ENCODE measurements at places on chromosomes 6 and 20.

GRCh38 chr6:7680393-7681075 lies 45.4 kb upstream of the BMP6 start:
- no peak for DNase-seq

DNA sequence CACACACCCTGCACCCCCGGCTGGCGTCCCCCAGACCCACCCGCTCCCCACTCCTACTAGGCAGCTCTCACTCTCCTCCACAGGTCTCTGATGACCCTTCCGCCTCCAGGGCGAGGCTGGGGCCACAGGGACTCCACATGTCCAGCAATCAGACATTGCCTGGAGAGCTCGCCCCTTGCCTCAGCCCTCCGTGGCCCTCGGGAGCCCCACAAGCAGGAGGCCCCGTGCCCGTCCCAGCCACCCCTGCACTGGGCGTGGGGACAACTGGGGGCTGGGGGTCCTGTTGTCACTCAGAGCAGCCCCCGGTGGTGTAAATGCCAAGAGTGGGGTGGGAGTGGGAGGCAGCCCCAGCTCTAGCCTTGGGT lies 1.5 kb downstream of the COL20A1 start:
- DNase-seq = no peak

DNA sequence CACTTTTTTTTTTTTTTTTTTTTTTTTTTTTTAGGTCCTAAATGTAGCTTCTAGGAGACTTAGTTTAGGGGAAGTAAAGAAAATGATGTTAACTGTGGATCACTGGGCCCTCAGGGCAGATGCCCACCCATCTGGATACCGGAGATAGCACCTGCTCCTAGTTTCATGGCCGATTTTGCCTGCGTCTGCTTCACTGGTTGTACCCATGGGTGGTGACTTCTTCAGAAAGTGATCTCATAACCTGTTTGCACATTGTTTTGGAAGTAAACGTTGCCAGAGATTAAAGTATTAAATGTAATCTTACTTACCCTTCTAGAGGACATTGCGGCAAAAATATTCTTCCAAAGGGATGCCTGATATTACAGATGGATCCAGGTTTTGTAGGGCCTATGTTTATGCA lies 79.8 kb upstream of the SGK1 start:
- no peak for DNase-seq

- no peak for DNase-seq
Observed at GRCh38 chr20:10853176-10853575, 179.4 kb upstream of the JAG1 start.

DNA sequence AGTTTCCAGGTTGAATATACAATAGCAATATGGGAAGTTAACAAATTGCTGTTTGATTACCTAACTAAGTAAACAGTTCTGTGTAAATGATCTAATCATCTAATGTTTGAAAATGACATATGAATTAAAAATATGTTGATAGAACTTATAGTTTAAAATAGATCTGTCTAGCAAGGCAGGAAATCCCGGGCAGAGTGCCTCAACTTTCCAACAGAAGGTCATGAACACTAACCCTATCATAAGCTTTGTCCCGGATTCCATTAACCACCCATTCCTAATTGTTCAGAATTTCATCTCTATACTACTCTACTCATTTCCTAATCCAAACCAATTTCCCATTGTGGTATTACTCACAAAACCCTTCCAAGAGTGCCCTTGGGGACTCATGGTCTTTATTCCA lies 10.2 kb downstream of the TAAR1 start:
- no peak for DNase-seq

DNA sequence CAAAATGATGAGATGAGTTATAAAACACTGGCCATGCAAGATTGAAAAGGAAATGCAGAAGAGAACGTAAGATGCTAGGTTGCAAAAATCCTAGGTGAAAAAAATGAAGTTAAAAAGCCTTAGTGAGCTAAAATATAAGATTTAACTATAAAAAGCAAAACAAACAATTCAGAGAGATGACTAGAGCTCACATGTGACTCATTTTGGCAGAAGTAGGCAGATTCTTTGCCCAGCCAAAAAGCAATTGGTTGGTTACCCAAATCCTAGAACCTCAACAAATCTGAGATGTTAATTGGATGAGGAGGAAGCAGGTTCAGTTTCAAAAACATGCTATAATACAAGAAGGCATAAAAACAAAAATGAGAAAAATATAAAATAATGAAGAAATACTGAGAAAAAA lies 249.1 kb downstream of the OGFRL1 start:
- no peak for DNase-seq

- peak; percentile 14 for DNase-seq
Observed at GRCh38 chr20:57811374-57812020, 101.7 kb upstream of the PMEPA1 start.

DNA sequence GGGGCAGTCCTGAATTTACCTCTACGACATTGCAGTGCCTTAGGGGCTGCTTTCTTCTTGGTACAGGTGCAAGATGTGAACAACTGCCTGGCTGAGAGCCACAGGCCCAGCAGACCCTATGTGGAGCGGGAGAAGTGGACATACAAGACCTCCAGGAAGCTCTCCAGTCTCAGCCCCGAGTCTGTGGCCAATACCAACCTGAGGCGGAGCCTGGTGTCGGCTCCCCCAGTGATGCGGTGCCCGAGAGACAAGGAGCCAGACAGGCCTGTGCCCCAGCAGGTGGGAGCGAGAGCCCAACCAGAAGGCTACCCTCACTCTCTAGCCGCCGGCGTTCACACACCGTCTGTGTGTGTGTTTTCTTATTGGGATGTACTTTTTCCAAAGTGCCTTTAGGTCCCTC lies 59.6 kb downstream of the EFCAB8 start:
- no peak for DNase-seq

DNA sequence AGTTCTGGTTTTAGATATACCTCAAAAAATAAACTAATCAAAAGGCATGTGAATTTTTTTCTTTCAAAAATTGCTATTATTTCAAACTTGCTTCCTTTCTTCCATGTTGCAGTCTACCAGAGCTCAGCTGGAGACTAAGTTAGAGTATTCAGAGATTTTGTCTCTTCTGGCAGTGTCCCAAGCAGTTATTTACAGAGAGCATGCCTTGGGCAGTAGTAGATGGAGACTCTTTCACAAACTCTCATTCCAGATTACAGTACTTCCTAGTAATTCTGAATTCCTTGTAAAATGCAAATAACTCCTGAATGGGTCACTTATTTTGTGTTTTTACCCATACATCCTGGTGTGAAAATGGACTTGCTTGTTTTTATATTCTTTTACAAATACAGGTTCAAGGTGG lies 703.4 kb downstream of the EPHA7 start:
- no peak for DNase-seq

- no peak for DNase-seq
Observed at GRCh38 chr6:138645976-138646640, 127.5 kb upstream of the CCDC28A start.

DNA sequence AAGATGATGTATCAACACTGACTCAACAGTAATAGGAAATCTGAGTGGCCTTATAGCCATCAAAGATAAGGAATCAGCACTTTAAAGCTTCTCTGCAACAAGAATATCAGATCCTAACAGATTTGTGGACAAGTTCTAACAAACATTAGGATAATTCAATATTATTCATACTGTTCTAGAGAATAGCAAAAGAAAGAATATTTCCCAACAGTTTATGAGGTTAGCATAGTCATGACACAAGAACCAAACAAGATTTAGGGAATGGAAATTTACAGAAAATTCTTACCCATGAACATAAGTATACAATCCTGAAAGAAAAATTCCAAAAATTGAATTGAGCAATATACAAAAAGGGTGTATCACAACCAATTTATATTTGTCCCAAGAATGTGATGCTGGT lies 64.3 kb upstream of the BTBD3 start:
- DNase-seq = no peak

DNA sequence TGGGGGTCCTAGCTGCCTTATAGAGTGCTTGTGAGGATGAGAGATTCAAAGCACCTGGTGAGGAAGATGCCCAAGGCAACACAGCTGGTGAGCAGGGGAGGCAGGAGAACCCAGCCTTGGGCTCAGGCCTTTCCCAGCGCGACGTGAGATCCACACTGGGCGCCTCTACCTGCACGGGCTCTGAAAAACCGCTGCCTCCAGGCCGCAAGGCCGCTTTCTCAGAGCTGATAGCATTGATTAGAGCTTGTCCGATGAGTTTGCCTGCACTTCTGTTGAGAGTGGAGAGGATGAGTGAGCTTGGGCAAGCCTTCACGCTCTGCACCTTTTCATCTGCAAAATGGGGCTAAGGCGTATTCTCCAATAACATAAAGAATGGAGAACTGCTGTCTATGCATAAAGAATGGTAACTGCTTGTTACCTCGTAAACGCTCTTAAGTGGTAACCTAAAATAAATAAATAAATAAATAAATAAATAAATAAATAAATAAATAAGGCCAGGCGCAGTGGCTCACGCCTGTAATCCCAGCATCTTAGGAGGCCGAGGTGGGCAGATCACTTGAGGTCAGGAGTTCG lies 916 bp downstream of the PABPC1L start:
- no peak for DNase-seq

GRCh38 chr6:9593554-9593953 lies 821.3 kb downstream of the TFAP2A start:
- no peak for DNase-seq

DNA sequence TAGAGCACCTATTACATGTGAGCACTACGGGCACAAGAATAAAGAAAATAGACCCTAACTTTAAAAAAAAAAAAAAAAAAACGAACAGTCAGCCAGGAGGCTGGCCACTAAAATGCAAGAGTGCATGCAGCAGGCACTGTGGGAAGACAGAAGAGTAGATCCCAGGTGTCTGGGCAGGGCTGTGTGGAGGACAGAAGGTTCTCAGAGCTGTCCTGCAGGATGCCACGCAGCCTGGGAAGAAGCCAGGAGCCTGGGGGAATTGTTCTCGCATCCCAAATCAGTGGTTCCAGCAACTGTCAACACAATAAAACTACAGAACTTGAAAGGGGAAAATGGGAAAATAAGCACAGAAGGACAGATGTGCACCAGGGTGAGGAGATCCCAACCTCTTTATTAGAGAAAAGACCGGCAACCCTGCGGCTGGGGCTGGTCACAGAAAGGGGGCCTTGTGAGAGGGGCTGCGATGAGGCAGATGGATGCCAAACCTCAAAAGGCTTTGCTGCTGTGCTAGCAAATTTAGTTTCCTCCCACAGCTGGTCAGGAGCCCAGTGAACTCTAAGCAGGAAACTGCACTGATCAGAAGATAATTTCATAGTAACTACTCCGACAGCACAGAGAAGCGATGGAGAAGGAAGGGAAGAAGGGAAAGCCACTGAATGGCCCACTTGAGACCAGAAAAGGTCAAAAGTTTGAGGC lies 30.9 kb downstream of the MAP3K5 start:
- no peak for DNase-seq

DNA sequence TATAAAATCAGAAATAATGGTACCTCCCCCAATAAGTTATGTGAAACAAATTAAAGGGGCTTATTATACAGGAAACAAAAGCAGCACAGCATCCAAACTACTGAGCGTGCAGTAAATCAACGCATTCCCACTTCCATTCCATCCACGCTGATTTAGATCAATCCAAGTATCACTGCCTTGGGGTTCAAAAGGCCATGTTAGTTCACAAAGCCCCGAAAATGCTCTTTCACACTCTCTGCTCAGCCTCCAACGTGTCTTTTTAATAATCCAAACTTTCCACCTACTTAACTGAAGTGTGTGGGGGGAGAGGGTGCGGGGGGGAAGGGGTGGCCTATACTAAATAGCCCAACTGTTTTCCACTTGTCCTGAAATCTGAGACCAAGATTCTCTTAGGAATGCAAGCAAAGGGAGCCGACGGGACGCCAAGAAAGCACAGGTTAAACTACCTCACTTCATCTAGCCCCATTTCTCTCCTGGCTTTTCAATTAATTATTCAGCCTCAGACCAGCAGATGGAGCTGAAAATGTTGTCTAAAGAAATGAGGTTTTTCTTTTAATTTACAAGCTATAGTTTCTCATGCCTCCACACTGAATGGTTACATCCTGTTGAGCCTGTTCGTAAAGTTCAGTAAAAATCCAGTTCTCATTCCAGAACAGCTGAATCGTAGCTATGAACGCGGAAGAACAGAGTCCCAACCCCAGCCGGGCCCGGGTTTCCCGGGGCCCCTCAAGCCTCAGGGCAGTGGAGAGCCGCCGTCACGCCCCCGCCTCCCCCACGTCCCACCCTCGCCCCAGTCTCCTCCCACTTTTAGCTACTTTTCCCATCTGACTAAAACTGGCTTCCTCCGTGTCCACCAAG lies 1.0 kb upstream of the NXT1 start:
- DNase-seq = no peak

DNA sequence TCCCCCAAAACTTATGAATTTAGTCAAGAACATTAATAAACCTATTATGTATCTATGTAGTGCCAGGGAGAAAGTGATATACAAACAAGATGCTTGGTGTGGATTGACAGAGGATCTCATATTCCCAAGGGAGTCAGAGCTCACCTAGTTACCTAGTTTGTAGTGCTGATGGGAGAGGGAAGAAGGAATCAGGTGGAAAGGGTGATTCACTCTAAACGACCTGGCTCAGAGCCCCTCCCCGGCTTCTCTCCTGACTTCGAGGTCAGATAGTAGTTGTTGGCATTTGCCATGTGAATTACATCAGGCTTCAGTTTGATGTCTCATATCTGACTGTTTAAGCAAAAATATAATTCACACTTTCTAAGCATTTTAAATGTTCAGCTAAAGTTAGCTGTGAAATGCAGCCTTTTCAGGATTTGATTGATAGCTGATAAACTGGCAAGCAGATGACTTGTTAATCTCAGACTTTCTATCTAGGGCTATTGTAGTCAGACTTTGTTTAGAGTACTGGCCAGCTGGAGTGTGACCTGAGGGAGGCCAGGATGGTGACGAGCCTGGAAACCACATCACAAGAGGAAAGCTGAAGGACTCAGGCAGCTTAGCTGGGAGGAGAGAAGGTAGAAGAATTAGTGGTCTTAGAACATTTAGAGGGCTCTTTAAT lies 123.7 kb downstream of the AKAP7 start:
- DNase-seq = no peak

GRCh38 chr6:34377984-34378383 lies 14.5 kb downstream of the NUDT3 start:
- DNase-seq = no peak
